Frontal cortex (tissue), 4 donors: ENCODE measurements at places on chromosomes 12 and 14.

DNA sequence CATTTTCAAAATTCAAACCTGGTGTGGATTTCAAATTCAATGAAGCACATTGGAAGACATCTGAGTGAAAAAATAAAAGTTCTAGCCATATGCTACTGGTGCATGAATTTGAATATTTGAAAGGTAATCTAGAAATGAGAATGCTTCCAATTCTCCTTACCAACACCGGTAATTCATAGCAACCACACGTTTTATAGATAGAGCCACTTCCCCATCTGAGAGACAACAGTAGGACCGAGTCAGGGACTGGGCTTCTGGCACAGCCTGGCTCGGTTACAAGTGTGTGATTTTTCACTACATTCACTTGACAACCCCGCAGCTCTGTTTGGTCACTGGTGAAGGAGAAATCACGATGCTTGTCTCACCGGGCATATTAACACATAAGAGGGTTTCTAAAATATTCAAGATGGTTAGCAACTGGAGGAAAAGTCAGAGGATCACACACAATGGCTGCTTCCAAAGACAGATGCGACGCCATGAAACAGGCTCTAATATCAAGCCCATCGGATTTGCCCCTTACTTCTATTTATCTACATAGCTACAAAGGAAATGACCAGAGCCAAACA, 86.5 kb upstream of the FOXN3 start:
- no peak for DNase-seq

DNA sequence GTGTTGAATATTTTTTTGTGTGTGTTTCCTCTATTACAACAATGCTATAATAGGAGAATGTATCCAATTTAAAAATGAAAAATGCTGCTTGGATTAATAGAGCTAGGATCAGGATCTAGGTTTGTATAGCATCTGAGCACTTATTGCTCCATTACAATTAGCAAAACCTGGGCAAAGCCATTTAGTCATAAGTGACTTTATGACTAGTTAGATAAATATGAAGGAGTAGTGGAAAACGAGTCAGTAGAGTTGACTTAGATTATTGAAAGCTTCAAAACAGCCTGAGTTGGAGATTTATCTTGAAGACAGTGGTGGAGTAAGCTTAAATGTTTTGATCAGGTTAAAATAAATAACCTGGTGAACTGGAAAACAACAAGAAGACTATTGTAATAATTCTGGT, 2.8 kb downstream of the MED21 start:
- DNase-seq = no peak

DNA sequence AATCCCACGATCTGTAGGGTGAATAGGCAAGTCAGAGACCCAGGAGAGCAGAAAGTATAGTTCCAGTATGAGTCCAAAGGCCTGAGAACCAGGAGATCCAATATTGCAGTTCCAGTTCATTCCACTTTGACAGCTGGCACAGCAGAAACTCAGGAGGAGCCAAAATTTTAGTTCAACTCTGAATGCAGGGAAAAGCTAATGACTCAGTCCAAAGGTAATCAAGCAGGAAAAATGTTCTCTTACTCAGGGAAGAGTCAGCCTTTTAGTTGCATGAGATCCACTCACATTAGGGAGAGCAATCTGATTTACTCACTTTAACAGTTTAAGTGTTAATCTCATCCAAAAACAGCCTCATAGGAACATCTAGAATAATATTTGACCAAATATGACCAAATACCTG, 130.2 kb upstream of the LRFN5 start:
- DNase-seq = no peak

DNA sequence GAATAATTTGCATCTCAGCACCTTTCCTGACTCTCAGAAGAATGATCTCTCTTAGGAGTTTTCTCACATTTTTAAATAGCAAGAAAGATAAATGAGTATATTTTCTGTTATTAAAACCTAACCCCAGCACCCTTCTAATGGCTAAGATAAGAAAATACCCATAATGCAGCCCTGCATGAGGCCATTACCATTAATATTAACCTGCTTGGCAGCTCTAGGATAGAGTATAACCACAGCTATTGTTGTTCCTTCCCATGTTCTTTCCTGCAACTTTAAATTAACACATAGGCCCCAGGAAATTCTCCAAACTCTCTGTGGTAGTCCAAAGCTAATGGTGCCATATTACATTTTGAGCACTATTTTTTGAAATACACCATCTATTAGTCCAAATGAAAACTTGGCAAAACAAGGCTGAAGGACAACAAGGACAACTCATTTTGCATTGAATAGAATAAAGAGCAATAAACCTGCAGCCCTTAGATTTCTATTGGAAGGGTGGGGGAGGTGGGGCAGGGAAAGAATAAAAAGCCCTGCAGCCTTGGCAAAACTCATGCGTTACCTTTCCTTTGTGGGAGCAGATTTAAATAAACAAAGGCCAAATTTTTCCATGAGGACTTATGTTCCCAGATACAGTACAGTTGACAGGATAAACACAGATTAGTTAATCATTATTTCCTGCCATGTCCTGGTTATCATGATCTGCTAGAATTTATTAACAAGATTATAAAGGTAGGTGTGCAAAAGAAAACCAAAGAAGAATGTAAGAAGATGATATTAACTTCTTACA, 46.9 kb downstream of the BTG1 start:
- no peak for DNase-seq

DNA sequence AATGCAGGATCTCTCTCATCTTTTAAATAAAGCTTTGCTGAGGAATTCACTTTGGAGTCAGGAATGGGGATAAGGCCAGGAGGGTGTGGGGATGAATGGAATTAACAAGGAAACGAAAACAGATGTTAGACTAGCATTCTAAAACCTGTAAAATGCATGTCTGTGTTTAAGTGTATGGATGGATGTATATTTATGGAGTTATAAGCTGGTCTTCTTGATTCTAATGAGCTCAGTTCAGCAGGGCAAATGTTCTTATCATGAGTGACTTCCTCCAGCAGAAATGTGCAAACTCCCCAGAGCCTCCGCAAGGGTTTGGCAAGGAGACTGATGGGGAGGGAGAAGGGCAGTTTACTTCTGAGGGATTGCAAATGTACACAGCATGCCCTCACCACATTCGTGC, 149.1 kb downstream of the NTF3 start:
- DNase-seq = no peak

GRCh38 chr12:55683676-55684075, 24.0 kb downstream of the ITGA7 start:
- DNase-seq = no peak

GRCh38 chr14:65156568-65157366, 54.5 kb upstream of the MAX start:
- no peak for DNase-seq

DNA sequence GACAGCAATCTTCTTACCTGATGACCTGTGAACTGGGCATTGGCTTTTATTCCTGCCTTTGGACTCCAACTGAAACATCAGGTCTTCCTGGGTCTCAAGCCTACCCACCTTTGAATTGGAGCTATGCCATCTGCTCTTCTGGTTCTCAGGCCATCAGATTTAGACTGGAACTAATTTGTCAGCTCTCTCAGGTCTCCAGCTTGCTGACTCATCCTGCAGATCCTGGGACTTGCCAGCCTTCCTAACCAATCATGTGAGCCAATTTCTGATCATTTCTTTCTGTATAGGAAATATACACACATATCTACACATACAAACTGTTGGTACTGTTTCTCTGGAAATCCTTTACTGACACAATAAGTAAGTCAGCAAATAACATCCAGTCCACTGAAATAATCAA, 65.3 kb upstream of the TSPAN8 start:
- DNase-seq = no peak

GRCh38 chr12:51549637-51550036, 41.4 kb upstream of the SCN8A start:
- DNase-seq = no peak

- no peak for DNase-seq
These were observed 304.1 kb downstream of the EGLN3 start for GRCh38 chr14:33646692-33647260.

GRCh38 chr14:81766321-81766915, 232.8 kb upstream of the SEL1L start:
- DNase-seq = no peak

- no peak for DNase-seq
These were observed 308.2 kb upstream of the AMIGO2 start for GRCh38 chr12:47387994-47388393.

- no peak for DNase-seq
These were observed 5.5 kb downstream of the AJUBA start for GRCh38 chr14:22976620-22977433.

GRCh38 chr14:50534997-50535396, 2.6 kb upstream of the MAP4K5 start:
- no peak for DNase-seq

DNA sequence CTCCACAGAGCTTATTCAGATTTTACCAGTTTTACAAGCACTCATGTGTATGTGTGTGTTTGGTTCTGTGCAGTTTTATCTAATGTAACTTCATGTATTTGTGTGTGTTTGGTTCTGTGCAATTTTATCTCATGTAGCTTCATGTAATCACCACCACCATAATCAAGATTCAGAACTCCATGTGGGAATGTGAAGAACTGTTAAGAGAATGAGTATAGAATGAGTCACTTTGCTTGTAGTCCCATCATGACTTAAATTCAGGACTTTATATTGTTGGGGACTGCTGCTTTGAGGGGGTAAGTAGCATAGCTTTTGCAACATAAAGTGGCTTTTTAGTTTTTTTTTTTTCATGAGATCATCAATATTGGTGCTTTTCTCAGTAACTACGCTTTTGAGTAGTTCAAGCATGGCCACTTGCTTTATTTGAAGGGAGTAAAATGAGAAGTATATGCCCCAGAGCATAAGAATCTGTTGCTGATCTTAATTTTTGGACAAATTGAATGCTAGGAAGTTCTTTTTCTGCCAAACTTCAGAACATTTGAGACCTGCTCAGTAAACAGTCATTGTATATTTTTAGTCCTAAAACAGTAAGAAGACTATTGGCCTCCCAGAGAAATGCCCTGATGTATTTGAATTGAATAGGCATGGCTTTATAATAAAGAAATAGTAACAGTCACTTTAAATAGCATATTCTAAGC, 28.8 kb downstream of the PROX2 start:
- no peak for DNase-seq

GRCh38 chr14:22052795-22053194, 379.2 kb upstream of the OR4E1 start:
- no peak for DNase-seq

DNA sequence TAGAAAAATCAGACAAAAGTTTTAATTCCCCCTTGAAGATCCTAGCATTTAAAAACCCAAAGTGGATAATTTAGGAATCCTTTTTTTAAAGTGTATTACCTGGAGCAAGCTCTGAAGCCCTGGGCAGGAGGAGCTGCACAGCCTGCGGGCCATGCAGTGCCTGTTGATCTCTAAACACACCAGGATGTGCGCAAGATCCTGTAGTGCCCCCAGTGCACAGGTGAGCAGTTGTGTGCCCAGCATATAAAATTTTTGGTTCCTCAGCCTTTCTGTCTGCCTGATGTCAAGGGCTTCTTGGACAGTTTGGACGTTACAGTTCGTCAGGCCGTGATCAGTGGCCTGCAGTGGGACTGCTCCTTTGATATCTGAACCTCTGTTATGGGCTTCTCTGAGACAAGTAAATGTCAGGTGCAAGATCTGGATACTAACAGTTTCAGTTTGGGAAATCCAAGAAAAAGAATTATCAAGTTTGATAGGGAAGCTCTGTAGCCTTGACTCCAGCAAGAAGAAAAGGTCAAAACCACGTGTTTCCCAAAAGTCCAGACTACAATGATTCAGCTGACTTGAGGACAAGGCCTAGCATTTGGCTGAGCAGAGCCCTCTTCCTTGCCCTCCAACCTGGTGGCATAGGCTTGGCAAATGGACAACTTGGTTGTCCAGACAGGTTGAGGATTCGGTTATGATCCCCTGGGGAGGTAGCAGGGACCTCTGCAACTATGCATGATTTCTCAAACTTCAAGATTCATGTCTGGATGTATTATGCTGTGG, 1.0 kb downstream of the ATXN7L3B start:
- DNase-seq = no peak

GRCh38 chr12:115541891-115542421, 735.5 kb downstream of the MED13L start:
- DNase-seq = no peak

DNA sequence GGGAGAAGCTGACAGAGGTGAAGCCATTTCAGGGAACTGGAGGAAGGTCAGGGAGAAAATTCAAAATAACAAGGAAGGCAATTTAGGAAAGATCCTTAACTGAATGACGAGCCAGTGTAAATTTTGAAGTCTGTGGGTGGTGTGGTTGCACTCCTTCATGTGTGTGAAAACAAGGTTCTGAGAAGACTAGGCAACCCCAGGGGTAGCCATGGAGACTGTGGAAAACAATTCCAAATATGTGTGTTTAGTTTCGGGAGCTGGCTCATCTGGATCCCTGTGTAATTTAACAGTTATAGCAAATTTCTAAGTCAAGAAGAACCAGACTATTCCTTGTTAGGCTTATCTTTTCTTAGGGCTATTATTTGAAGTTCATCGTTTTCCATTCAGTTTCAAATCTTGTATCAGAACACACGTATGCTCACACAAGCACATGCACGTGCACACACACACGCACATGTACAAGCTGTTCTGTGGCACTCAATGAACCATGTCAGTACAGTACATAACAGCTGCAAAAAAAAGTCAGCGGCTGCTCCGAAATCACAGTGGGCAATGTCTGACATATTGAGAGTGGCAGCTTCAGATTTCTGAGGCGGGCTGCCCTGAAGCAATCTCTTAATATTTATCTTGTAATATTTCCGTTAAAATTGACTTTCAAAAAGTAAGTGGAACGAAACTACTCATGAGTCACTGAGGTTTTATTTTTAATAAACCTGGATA, 411.2 kb downstream of the AEBP2 start:
- DNase-seq = no peak

DNA sequence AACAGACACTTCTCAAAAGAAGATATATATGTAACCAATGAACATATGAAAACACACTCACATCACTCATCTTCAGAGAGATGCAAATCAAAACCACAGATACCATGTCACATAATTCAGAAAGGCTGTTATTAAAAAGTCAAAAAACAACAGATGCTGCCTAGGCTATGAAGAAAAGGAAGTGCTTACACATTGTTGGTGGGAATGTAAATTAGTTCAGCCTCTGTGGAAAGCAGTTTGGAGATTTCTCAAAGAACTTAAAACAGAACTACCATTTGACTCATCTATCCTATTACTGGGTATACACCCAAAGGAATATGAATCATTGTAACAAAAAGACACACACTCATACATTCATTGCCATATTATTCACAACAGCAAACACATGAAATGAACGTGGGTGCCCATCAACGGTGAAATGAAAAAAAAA, 35.1 kb downstream of the EIF2S3B start:
- DNase-seq = no peak

DNA sequence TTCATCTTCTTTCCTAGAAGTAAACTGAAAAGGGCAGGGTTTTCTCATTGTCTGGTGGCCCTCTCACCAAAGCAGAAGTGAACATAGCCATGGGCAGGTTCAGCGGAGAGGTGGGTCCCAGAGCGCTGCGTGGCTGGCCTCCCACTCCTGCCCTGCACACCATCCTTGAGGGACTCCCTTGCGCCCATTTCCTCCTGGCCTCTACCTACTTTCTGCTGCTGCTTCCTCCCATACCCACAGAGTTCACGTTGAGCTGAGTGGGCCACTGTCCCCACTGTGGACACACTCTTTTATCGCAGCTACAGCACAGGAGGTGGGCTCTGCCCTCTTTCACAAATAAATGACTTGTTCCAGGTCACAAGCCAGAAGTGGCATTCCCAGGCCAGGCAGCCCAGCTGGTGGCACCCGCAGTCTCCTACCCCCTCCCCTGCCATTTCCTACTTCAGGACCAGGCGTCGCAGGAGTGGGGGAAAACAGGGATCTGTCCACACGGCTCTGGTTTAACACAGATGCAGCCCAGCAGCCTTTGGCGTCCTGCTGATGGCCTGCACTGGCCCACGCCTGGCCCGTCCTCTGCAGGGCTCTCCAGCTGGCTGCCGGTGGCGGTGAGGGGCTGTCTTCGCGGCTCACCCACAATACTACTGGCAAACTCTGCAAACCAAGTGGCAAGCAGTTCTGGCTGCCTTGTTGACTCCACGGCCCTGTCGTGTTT, 4.9 kb downstream of the SIVA1 start:
- no peak for DNase-seq
